Sigmoid colon (tissue), 7 donors: ENCODE measurements at places on chromosomes 3 and 15. TPM values are rescaled to one million over a fixed set of nuclear protein-coding genes. Genes with fewer than 3 reads are reported as not detected.

TRAIP gene
- 1.8 TPM for total RNA-seq

DNA sequence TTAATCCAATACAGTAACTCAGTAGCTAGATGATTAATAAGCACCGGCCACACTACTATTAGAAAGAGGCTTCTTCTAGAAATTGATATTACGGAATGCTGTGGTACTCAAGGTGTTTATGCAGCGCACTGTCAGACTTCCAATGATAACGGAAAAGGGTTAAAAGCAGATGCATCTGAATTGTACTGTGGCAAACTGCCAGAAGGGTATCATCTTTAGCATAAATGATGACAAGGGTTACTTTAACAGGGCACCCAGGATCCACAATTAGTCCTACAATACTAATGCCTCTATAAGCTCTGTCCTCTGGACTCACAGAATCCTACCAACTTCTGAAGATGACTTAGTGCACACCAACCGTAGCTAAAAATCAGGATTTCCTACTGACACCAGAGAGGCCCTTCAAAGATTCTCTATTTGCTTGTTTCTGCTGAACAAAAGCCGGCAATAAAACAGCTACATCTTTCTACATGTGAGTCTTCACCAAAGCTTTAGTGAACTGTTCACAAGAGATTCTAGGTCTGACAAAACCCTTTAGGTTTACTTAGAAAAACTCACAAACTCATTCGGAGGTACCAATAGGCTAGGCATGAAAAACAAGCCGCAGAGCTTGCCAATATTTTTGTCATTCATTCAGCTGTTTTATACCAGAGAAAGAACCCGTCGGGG lies 7.1 kb downstream of the SATB1 start:
- no peak for DNase-seq
- no peak overlapping the region for H3K4me3 ChIP-seq
- H3K27me3 ChIP-seq, result no peaks in the 10 kb centered on the region
- H3K27ac ChIP-seq, result peak overlapping the region; percentile 95
- no peaks in the 10 kb centered on the region for H3K36me3 ChIP-seq

DNA sequence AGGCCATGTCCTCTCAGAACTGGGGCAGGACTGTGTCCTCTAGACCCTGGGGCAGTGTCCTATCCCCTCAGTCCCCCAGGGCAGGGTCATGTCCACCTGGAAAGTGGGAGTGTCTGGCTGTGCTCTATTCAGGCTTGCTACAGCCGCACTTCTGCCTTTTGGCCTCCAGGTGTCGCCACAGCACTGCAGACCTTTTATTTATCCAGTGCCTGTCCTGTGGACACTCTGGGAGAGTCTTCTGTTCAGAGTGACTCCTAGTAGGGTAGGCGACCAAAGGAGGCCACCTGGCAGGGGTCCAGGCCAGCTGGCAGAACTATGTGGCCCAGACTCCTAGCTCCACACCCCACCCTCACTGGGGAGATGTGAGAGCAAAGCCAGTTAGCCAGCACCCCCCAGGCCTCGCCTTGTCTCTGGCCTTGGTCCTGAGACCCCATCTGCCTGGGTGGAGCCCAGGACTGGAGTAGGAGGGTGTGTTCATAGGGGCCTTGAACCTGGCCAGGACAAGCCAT lies 3.9 kb downstream of the TMIE start:
- H3K36me3 ChIP-seq, result no peaks in the 10 kb centered on the region
- peaks cover 18% of the 10 kb centered on the region for H3K27me3 ChIP-seq
- peaks cover 16% of the 10 kb centered on the region for H3K4me1 ChIP-seq
- H3K27ac ChIP-seq, result no peak overlapping the region

GRCh38 chr3:113439606-113440005 lies 1.7 kb downstream of the CFAP44 start:
- no peak overlapping the region for H3K27ac ChIP-seq
- no peaks in the 10 kb centered on the region for H3K4me1 ChIP-seq
- DNase-seq, result no peak
- H3K4me3 ChIP-seq, result no peak overlapping the region

DNA sequence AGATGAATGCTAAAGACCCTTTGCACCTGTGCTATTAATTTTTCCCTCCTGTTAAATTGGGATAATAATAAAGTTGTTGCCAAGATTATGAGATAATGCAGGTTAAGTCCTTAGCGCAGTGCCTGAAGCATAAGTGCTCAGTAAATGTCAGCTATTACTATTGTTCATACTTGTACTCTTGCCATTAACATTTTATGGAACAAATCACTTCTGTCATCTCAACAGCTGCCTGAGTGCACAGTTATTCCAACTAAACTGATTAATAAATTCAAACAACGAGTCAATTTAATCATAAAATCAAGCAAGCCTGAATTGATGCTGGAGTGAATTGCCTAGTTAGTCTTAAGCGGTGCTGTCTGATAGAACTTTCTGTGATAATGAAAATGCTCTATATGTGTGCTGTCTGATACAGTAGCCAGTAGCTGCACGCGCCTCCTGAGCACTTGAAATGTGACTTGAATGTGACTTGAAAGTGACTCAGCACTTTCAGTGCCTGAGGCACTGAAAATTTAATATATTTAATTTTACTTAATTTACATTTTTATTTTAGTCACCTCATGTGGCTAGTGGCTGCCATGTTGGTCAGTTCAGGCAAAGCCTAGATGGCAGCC lies 198.7 kb upstream of the PFN2 start:
- H3K4me3 ChIP-seq, result no peak overlapping the region
- H3K36me3 ChIP-seq, result no peaks in the 10 kb centered on the region
- no peaks in the 10 kb centered on the region for H3K4me1 ChIP-seq
- no peaks in the 10 kb centered on the region for H3K27me3 ChIP-seq

- no peaks in the 10 kb centered on the region for H3K4me1 ChIP-seq
- no peak overlapping the region for H3K27ac ChIP-seq
- no peak for DNase-seq
These were observed 57.6 kb downstream of the GAP43 start for GRCh38 chr3:115680803-115681345.

DNA sequence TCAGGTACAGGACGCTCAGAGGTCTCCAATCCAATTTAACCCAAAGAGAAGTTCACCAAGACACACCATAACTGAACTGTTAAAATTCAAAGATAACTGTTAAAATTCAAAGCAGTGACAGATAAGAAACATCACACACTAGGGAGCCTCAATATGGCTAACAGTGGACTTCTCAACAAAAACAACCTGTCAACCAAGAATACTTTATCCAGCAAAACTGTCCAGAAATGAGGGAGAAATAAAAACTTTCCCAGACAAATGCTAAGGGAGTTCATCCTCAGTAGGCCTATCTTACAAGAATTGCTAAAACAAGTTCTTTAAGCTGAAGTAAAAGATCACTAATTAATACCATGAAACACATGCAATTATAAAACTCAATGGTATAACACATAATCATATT lies 36.3 kb upstream of the MYLK start:
- H3K4me3 ChIP-seq, result no peak overlapping the region
- H3K27ac ChIP-seq, result no peak overlapping the region
- no peak for DNase-seq
